MV-4-11 (cell line): ENCODE measurements at places on chromosomes 5 and 9.

GRCh38 chr5:150211156-150212030 is 21.5 kb downstream of the SLC6A7 start:
- no peak for DNase-seq

- no peak for DNase-seq
Observed at GRCh38 chr9:76151267-76151666, 243.0 kb downstream of the RFK start.

DNA sequence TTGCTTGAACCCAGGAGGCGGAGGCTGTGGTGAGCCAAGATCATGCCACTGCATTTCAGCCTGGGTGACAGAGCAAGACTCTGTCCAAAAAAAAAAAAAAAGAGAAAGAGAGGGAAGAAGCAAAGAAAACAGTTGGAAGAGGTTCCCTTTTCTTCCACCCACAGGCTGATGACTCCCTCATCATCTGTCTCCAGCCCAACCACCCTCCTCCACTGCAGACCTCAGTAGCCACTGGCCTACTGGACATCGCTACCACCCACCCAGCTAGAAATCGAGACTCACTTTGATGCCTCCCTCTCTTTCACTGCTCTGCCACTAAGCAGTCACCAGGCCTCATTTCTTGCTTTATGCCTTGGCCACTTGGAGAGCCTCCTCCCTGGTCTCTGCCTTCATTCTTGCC is 71.2 kb downstream of the NIPSNAP3B start:
- DNase-seq: peak; percentile 87

GRCh38 chr5:58407042-58407719 is 52.7 kb downstream of the PLK2 start:
- DNase-seq: no peak

GRCh38 chr5:114390431-114390830 is 28.6 kb downstream of the KCNN2 start:
- DNase-seq: peak; percentile 80

DNA sequence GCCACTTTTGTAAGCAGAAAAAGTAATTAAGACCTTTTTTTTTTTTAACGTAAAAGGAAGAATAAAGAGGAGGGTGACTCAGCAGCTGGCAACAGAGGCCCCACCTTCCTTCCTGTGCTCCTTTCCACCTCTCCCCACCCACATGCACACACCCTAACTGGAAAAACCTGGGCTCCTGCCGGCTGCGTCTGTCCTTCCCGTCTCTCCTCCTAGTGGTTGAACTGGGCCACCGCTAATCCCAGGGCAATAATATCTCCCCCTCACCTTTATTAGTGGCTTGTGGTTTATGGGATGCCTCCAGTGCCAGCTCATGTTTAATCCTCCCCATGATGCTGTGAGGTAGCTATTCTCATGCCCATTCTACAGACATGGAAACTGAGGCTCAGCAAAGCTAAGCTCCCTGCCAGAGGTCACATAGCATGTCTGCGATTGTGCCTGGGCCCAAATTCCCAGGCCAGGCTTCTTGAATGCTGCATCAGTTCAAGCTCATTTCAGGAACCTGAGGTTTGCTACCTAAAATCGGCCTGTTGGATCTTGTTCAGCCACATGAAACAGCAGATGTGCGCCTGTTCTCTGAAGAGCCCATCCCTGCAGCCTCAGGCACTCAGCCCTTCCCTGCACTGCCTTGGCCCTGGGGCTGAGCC is 60.9 kb upstream of the IL17B start:
- no peak for DNase-seq

DNA sequence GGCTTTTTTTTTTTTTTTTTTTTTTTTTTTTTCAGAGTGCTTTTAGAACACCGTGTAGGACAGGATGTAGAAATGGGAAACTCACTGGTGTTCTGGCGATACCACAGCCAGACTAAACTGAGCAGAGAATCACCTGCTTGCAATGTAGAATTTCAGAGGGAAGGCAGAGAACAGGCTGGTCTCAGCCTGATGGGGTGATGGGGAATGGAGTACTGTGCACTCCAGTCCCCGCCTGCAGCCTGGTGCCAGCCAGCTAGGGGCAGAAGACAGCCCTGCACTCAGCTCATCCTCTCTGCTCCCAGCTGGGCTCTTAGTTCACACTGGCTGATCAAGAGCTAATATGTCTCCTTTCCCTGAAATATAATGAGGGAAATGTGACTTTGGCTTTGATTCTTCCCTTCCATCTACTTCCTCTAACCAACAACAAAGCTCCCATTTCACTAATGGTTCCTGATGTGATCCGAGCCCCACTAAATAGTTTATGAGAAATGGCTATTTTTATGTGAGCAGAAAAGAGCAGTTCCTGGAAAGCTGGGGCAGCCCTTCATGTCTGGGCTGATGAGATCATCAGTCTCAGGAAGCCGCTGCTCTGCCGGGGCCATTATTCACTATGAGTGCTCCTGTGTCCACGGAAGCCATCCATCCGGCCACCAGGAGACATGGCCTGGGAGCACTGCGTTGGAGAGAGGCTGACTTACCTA is 209.7 kb downstream of the GADD45G start:
- peak; percentile 69 for DNase-seq

DNA sequence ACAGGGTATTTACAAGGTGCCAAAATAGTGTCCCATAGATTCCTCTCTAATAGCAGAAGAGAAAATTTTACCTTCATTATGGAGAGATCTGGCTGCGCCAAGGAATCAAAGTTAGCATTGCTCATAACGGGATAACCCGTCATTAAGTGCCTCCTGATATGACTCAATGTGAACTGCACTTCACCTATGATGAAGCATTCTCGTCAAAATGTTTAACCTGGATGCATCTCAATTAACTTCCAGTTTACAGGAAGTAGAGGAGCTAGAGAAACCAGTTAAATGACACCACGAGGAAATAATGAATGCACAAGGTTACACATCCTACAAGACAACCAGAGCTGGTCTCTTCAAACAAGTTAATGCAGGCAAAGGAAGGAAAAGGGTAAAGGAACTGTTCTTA is 17.2 kb downstream of the FBXW11 start:
- no peak for DNase-seq

DNA sequence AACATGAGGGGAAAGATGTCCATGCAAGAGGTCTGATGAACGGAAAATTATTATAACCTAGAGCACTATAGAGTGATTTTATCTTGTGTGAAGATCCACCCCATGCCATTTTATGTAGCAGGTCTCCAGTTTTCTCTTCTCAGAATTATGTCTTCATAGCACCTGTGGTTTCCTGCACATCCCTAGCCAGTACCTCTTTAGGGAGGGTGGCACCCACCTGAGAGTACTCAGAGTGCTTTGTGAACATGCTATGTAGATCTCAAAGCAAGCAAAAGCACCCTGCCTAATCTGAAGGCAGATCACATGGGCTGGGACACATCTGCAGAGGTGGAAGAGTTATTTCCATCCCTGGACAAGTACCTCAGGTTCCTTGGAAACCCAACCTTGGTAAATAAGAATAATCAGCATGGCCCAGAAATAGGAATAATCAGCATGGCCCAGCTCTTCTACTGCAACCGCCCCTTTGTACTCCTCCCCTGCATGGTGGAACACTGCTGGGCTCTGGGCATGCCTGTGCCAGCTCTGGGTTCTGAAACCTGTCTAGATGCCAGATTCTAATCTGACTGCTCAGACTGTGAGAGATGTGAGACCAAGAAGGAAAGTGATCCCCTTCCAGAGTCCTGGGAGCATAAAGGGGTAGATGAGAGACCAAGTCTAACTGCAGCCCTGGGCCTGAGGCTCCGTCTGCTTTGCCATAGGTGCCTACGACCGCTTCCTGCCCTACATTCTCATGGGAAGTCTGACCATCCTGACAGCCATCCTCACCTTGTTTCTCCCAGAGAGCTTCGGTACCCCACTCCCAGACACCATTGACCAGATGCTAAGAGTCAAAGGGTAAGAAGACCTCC is 23.7 kb downstream of the SLC22A5 start:
- DNase-seq: no peak

DNA sequence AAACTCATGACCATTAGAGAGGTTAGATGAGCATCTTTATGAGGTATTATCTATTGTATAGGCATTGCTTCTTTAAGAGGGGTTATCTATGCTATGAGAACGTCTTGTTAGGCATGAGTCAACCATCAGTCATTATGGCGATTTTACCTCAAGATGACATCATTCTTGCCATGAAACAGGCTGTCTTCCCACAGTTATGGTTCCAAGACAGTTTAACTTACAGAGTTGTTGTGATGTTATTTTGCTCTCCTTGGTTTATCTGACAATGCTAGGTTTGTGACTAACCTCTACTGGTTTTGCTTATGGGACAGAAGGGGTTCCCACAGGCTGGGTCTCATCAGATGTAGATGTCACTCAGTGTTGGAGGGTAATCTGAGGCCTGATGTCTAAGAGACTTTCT is 1864.7 kb upstream of the ACO1 start:
- no peak for DNase-seq

DNA sequence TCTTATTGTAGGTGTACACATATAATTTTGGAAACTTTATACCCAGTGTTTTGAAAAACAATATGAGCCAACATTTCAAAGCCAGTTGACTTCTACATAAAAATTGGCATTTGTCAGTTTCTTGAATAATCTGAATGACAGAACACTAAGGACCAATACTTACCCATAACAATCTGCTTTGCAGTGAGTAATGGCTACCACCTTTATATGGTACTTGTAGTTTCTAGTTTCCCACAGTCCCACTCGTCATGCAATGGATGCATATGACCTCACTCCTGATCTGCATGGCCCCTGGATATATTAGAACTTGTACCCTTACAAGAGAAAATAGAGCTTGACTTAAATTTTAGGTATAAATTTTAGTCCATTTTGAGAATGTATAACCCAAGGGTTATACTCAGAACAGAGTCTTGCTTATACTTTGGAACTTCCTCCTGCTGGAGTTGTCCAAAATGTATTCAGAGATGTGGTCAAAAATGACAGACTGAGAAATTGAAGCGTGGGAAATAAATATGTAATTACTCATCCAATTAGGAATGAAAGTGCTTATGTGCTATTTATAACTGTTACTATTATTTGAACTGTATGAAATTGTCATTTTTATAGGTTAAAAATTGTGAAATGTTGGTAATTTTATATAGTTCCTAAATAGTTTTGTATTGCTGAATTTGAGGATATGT is 19.5 kb downstream of the XRCC4 start:
- peak; percentile 17 for DNase-seq
